AG04449 (cell line): ENCODE measurements at places on chromosomes 7 and 10.

DNA sequence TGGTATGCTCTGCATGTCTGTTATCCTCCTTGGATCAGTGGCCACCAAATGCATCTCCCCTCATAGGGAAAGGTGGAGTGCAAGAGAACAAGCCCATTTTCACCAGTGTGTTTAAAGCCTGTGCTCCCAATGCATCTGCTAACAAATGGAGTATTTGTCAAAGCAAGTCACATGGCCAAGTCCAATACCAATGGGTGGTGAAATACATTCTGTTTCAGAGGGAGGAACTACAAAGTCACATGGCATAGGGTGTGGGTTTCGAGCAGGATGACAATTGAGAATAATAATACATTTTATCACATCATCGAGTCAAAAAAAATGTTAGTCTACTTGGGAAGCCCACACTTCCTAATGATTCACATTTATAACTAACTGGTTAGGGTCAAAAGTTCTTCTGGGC lies 62.7 kb downstream of the SUGCT start:
- no peak for DNase-seq

DNA sequence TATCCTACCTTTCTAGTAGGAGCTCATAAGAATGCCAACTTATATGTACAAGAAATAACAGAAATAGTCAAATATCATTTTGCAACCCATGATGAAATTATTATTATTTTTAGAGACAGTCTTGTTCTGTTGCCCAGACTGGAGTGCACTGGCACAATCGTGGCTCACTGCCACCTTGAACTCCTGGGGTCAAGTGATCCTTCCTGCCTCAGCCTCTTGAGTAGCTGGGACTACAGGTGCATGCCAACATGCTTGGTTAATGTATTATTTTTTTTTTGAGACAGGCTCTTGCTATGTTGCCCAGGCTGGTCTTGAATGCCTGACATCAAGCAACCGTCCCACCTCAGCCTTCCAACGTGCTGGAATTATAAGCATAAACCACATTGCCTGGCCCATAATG lies 44.8 kb downstream of the TNPO3 start:
- no peak for DNase-seq

DNA sequence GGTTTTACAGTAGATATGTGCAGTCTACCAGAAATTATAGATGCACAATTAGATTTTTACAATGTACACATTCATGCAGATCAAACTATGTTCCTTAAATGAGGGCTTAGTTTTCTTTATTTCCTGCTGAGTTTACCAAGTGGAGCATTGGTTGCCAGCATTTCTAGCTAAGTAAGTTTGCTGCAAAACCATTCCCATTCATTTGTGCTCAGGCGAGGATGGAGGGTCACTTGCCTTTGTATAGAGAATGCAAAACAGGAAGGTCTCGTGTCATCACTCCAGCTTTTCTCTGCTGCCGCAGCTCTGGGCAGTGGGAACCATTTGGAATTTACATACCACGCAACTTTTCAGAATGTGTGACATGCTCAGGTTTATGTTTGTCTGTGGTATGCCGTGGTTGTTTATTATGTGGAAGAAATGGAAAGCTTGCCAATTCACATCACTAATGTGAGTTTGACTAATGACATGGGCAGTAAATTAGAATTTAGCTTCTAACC lies 198.6 kb downstream of the TRIL start:
- no peak for DNase-seq

GRCh38 chr10:112739592-112740353 lies 210.3 kb upstream of the TCF7L2 start:
- no peak for DNase-seq

- no peak for DNase-seq
Observed at GRCh38 chr10:120279196-120279595, 177.8 kb upstream of the PLPP4 start.

DNA sequence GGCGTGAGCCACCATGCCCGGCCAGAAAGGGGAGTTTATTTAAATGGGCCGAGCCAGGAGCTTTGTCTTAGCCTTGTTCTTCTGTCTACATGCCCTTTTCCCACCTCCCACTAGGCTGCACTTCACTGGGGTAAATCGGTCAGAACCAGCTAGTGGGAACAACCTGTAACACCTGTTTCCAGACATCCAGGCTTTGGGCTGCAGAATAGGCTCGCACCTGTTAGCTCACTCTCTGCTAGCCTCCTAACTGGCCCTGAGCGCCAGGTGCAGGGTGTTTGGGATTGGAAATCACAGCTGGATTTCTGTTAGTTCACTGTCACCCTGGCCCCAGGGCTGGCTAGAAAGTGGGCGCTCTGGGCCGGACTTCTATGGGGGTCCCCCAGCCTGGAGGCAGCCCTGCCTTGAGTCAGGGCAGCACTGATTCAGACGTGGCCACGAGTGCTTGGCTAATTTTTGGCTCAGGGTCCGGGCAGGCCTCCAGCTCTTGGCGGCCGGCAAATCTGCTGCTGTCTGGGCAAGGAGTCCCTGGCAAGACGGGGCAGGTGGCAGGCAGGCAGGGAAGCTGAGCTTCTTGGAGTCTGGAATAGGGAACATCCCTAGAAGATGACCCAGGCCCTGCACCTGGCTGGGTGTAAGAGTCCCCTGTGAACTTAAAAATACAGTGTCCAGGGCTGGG lies 48.6 kb downstream of the GTF2IRD1 start:
- DNase-seq: no peak

DNA sequence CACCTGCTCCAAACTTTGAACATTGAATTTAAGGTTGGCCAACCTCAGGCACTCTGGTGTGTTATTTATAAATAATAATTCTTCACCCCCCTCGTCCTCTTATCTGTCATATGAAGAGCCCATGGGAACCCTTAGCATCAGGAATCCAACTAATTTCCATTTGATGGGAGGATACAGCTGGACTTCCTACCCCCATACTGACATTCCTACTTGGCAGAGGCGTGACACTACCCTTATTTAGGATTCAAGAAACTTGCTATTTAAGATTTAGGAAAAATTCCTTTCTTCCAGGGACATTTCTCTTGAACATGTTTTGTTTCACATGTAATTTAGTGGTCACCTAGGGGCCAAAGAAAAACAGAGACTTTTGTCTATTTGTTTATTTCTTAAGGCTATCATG lies 171.9 kb upstream of the NRP1 start:
- DNase-seq: no peak
